Naive thymus-derived CD8-positive, alpha-beta T cell (primary cell): ENCODE measurements at places on chromosomes 16 and 17. TPM values are rescaled to one million over a fixed set of nuclear protein-coding genes. Genes with fewer than 3 reads are reported as not detected.
A peak's percentile ranks its signal among the peaks of the same experiment; 100 is the strongest.

BEAN1 gene
- not detected for total RNA-seq

PRDM7 gene
- not detected for total RNA-seq

C16orf87 gene
- total RNA-seq, result 6.8 TPM

CACNG3 gene
- total RNA-seq, result not detected

GNGT2 gene
- 4.7 TPM for total RNA-seq

TMEM132E gene
- total RNA-seq, result 0.49 TPM

CCL17 gene
- not detected for total RNA-seq

EVI2B gene
- total RNA-seq, result 159 TPM

RAB26 gene
- not detected for total RNA-seq

DNA sequence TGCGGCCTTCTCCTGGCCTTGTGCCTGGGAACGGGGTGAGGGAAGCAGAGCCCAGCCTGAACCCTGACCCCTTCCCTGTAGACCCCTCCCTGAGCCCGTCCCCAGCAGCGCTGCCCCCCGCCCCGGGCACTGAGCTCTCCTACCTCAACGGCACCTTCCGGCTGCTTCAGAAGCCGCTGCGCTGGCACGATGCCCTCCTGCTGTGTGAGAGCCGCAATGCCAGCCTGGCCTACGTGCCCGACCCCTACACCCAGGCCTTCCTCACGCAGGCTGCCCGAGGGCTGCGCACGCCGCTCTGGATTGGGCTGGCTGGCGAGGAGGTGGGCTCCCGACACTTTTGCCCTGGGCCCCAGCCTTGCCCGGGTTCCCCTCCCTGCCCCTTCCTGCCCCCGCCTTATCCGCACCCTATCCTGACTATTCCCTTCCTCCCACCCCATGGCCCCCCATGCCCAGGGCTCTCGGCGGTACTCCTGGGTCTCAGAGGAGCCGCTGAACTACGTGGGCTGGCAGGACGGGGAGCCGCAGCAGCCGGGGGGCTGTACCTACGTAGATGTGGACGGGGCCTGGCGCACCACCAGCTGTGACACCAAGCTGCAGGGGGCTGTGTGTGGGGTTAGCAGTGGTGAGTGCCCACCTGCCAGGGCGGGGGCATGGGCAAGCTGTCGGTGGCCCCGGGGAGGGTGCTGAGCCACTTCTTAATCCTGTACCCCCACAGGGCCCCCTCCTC is 62.1 kb downstream of the MRC2 start:
- no peak for DNase-seq

- no peak for DNase-seq
Observed at GRCh38 chr16:53717577-53717976, 13.6 kb downstream of the FTO start.

DNA sequence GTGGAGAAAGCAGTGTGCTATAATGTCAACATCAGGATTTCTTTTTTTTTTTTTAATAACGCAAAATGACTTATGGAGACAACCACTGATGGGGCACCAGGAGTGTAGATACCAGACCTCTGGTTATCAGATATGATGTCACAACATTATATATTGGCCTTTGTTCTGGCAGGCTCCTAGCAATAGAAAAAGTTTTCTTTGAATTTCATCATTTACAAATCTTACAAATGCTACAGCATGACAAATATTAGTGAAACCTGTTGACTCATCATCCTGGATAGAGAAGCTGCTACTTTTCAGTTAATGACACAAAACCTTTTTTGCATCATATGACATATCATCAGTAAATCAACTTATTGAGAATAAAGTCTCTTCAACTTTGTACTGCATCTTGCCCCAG is 6.1 kb downstream of the THUMPD1 start:
- DNase-seq, result no peak

DNA sequence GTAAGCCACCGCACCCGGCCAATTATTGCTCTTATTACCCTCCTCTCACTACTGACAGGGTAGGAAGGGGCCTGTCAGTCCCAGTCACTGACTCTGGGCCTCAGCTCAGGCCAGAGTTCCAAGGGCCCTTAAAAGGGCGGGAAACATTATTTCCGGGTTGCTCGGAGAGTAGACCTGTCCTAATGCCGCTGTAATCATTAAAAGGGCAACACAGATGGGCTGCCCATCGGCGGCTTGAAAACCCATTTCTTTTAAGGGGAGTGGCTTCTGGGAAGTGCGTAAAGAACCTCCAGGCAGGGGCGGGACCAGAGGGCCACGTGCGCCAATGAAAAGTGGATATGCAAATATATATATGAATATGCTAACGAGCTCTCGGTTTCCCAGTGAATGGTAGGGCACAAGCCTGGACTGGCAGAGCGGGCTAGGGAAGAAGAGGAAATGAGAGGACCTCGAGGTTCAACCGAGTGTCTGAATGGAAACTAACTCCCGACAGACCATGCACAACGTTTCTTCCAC is 26.6 kb downstream of the PIPOX start:
- DNase-seq, result no peak

DNA sequence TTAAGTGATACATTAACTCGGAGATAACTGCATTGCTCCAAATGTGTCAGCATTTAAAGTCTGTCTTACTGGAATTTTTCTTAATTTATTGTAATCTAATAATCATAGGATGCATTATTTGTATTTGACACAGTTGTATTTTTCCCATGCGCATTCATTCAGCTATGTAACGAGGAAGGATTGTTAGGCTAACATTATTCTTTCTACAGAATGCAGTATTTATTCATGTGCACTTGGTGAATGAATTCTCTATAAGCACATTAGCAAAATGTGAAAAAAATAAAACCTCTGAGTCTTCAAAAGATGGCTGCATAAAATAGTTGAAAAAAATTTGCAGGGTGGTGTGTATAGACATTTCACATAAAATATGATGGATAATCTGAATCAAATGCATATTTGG is 168.6 kb downstream of the CNTNAP4 start:
- no peak for DNase-seq

DNA sequence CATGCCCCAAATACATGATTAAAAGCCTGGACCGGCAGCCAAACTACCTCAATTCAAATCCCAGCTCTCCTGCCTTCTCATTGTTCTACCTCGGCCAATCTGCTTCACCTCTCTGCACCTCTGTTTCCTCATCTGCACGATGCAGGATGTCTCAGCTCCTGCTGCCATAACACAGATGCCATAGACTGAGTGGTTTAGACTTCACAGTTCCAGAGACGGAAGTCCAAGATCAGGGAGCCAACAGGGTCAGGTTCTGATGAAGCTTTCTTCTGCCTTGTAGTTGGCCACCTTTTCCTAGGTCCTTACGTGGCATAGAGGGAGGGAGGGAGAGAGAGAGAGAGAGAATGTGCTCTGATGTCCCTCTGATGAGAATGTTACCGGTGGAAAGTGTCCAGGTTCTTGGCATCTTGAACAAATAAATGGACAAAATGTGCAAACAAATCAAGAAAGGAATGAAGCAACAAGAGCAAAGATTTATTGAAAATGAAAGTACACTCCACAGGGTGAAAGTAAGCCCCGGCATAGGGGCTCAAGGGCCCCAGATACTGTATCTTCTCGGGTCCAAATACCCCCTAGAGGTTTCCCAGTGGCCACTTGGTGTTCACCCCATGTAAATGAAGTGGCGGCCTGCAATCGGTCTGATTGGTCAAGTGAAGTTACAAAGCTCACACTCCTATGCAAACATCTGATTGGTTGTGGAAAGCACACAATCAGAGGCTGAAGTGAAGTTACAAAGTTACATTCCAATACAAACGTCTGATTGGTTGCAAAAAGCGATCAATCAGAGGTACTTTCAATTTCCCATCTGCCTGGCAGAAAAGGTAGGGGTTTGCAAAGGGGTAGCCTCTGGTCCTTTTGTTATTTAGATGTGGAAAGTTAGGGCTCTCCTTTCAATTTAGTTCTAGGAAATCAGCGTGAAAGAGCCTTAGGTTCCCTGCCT is 43.3 kb upstream of the ZCCHC14 start:
- no peak for DNase-seq

DNA sequence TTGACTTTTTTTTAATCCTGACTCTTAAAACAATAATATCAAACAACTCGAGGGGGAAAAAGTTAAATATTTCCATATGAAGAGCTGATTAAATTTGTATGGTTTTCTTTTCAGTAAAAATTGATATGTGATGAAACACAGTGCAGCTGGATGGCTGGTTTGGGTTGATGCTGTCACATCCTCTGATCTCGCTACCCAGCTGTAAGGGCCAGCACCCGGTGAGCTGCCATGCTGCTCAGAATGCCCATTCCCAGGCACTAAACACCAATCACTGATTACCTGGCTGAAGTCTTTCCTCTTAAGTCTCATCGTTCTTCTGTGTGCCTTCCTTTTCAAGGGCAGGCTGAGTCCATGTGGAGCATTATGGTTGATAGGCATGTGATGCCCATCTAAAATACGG is 234.3 kb downstream of the IRX3 start:
- DNase-seq, result no peak

DNA sequence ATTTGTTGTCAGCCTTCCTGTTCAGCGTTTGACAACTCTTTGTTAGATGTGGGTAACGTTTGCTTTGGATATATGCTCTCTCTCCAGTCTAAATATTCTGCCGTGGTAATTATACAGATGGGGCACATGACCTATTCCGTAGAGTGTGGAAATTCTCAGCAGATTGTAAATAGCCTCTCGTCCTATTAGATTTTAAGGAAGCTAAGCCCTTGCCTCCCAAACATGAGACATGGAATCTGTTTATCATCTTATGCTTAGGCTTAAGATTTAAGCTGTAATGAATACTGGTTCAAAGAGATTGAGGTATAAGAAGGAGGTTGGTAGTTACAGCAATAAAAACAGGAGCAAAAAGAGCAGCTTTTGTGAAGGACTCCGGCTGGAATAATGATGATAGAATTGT is 87.4 kb downstream of the RBFOX1 start:
- DNase-seq, result no peak

- DNase-seq, result no peak
Observed at GRCh38 chr16:22670551-22671041, 143.4 kb upstream of the HS3ST2 start.

- DNase-seq, result no peak
Observed at GRCh38 chr17:14815079-14815478, 450.0 kb downstream of the PMP22 start.

DNA sequence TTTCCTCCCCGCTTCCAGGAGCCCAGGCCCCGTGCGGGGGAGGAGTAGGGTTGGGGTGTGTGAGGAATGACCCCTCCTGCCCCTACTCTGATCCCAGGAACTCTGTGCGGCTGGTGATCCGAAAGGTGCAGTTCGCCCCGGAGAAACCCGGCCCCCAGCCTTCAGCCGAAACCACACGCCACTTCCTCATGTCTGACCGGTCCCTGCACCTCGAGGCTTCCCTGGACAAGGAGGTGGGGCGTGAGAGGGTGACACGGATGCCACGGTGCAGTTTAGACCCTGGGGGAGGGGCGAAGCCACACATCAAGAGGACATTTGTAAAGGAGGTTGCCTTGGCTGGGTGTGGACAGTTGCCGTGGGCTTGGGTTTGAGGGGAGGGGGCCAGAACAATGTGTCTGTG is 7.4 kb downstream of the ARRB2 start:
- DNase-seq, result no peak

DNA sequence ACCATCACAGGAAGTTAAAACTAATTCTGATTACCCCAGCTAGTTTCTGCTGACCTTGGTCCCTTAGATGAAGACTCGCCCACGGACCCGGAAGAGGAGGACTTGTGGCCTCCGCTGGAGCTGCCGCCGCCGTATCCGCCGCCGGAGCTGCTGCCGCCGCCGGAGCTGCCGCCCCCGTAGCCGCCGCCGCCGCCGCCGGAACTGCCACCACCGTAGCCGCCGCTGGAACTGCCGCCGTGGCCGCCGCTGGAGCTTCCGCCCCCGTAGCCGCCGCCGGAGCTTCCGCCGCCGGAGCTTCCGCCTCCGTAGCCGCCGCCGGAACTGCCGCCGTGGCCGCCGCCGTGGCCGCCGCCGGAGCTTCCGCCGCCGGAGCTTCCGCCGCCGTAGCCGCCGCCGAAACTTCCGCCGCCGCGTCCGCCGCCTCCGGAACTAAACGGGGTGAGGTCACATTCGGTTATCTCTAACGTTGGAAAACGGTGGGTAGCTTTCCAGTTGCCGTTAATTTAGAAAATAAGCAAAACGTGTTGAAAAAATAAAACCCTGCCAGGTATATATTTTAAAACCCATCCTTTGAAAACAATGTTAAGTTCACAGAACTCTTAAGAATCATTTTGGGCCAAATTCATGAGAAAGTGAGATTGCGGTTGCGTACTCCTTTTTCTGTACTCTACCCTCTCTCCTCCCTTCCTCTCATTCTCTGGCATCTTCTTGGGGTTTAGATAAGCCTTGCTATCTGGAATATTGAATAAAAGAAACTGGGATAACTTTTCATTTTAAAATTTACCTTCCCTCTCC is 3.5 kb downstream of the KRT10 start:
- DNase-seq, result peak; percentile 80

DNA sequence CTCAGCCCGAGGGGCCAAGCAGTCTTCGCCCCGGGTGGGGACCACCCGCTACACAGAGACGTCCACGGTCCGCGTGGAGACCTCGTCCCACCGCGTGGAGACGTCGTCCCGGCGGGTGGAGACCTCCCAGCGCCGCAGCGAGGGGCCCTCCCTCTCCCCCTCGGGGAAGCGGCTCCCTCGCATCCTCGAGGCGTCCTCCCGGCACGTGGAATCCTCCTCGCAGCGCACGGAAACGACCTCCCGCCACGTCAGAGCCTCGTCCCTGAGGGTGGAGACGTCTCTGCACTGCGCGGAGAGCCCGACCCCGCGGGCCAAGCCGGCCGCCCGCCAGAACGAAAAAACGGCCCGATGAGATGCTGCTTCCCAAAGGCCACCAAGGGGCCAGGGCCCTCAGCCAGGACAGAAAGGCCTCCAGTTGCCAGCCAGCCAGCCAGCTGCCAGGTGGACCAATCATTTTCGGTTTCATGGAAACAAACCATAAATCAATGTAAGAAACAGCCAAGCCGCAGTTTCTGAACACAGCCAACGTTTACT is 424 bp downstream of the C17orf100 start:
- peak; percentile 44 for DNase-seq

GRCh38 chr16:27114006-27114405 is 47.3 kb downstream of the C16orf82 start:
- no peak for DNase-seq

DNA sequence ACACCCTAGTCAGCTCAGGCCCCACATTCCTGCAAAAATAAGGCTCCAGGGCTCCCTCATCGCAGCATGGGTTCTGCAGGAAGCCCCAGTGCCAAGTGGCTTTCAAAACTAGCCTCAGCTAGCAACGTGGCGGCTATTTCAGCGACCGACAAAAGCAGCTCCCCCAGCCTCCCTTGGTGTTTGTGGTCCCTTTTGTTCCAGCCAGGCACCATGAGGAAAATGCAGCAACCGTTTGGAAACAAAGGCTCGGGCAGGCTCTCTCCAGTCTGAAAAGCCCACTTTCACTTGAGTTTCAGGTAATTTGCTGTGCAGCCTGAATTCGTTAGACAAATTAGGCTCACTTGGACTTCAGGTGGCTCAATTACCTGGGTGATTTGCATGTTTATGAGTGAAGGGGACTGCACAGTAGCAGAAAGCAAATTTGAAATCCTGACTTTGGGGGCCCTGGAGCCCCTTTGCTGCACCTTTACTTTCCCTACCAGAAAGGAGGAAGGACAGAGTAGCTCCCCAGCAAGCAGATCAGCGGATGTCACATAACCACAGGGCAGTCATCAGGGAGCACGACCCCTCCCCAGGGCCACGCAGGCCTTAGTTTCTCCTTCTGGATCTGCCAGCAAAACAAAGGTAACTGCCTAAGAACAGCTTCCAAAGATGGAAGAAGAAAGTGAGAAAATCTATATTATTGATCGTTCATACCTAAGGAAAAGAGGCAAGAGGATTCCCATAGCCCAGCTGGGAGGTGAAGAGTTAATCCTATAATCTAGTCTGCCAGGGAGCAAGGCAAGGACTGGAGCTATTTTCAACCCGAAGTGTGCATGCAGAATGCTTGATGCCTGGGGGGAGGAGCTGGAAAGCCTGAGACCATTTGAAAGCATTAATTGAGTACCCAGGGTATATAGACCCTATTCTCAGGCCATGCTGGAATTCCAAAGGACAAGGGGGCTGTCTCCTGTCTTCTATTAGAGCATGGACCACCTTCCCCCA is 143.1 kb upstream of the SDK2 start:
- no peak for DNase-seq
